Activated CD4-positive, alpha-beta T cell treated with anti-CD3 and anti-CD28 coated beads for 36 hours (primary cell): ENCODE measurements at places on chromosomes 5 and 9. TPM values are rescaled to one million over a fixed set of nuclear protein-coding genes. Genes with fewer than 3 reads are reported as not detected.

- H3K4me3 ChIP-seq: no peak overlapping the region
- no peaks in the 10 kb centered on the region for H3K36me3 ChIP-seq
- no peak overlapping the region for H3K27ac ChIP-seq
- H3K4me1 ChIP-seq: peaks cover 32% of the 10 kb centered on the region
- peaks cover 70% of the 10 kb centered on the region for H3K27me3 ChIP-seq
- DNase-seq: peak; percentile 16
Observed at GRCh38 chr9:77016121-77016525, 3.3 kb upstream of the FOXB2 start.

- H3K27ac ChIP-seq: no peak overlapping the region
- no peaks in the 10 kb centered on the region for H3K4me1 ChIP-seq
- no peaks in the 10 kb centered on the region for H3K27me3 ChIP-seq
- H3K36me3 ChIP-seq: no peaks in the 10 kb centered on the region
- no peak overlapping the region for H3K4me3 ChIP-seq
Observed at GRCh38 chr9:135796784-135797485, 95.0 kb downstream of the KCNT1 start.

DNA sequence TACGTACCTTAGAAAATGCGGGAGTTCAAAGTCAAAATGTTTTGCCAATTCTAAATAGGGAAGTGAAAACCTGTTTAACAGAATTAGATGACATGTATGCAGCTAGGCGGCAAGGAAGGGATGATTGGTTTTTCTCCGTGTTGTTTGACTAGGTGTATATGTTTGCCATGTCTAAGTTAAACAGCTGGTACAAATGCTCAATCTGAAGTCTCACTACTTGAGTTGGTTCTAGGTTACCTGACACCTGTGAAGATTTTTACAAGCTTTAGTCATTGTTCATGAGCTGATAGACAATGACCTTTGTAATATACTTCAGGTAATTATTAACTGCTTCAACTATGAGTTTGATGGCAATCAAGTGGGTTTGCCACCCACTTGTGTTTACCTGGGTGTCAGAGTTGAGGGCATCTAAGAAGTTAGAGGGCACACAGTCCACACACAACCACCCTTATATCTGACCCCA is 74.3 kb downstream of the SLC44A1 start:
- no peak overlapping the region for H3K27ac ChIP-seq
- H3K27me3 ChIP-seq: no peaks in the 10 kb centered on the region
- no peaks in the 10 kb centered on the region for H3K4me1 ChIP-seq
- no peak for DNase-seq

Gene SHISAL2B
- not detected for total RNA-seq
